ENCODE measurements at places on chromosomes 5 and 9.

DNA sequence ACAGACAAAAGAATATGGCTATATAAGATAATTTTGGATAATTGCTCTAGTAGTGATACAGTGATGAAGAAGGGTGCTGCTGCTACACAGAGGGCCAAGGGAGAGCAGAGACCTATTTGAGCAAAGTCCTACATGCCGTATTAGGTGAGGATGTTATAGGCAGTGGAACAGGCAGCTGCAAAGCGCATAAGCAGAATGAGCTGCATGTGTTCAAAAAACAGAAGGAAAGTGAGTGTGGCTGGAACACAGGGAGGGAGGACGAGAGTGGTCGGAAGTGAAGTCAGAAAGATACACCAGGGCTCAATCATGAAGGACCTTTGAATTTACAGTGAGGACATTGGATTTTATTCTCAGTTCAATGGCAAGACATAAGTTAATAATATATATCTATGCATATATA lies 35.4 kb downstream of the ITGA2 start:
- H3K4me1 ChIP-seq = no peaks in the 10 kb centered on the region
- H3K27ac ChIP-seq = no peak overlapping the region
- no peaks in the 10 kb centered on the region for H3K27me3 ChIP-seq
- H3K36me3 ChIP-seq = no peaks in the 10 kb centered on the region
- no peak for DNase-seq
- H3K4me3 ChIP-seq = no peak overlapping the region

DNA sequence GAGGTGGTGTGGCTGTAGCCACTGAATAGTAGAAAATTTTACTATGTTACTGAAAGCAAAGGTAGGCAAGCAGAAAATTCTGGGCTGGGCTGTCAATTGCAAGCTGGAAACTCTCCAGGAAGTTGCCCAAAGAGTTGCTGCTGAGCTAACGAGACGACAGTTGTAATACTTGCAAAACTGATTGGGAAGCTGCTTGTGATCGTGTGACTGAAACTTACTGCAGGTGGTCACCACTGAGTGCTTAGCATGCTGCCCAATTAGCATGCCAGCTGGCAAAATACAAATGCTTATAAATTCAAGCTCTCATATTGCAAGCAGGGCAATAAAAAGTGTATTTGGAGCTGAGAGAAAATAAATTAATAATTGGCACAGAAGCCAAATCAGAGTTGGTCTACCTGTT lies 758.5 kb upstream of the EDIL3 start:
- no peaks in the 10 kb centered on the region for H3K36me3 ChIP-seq
- no peak overlapping the region for H3K27ac ChIP-seq
- no peak overlapping the region for H3K4me3 ChIP-seq
- DNase-seq = no peak
- H3K27me3 ChIP-seq = no peaks in the 10 kb centered on the region
- H3K4me1 ChIP-seq = no peaks in the 10 kb centered on the region

- H3K27ac ChIP-seq = no peak overlapping the region
- DNase-seq = no peak
- peaks cover 10% of the 10 kb centered on the region for H3K4me1 ChIP-seq
- H3K36me3 ChIP-seq = peaks cover 2% of the 10 kb centered on the region
- no peak overlapping the region for H3K4me3 ChIP-seq
These were observed 12.6 kb upstream of the IL12B start for GRCh38 chr5:159342840-159343239.

DNA sequence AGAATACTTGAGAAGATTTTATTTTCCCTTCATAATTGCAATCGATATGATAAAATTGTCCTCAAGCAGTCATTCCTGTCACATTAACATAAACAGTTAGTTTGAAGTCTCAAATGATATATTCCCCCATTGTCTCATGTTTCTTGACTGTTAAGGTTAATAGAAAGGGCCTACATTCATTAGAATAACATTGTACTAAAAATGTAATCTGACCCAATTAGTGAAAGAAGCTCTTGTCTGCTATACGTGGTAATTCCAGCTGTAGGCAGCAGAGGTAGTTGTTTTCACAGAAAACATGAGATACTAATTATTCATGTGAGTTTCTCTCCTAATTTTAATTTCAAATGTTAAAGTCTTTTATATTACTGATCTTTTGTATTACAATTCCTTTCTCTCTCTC lies 25.9 kb upstream of the AP3B1 start:
- H3K27me3 ChIP-seq = no peaks in the 10 kb centered on the region
- DNase-seq = no peak
- peaks cover 1% of the 10 kb centered on the region for H3K36me3 ChIP-seq
- no peak overlapping the region for H3K4me3 ChIP-seq

DNA sequence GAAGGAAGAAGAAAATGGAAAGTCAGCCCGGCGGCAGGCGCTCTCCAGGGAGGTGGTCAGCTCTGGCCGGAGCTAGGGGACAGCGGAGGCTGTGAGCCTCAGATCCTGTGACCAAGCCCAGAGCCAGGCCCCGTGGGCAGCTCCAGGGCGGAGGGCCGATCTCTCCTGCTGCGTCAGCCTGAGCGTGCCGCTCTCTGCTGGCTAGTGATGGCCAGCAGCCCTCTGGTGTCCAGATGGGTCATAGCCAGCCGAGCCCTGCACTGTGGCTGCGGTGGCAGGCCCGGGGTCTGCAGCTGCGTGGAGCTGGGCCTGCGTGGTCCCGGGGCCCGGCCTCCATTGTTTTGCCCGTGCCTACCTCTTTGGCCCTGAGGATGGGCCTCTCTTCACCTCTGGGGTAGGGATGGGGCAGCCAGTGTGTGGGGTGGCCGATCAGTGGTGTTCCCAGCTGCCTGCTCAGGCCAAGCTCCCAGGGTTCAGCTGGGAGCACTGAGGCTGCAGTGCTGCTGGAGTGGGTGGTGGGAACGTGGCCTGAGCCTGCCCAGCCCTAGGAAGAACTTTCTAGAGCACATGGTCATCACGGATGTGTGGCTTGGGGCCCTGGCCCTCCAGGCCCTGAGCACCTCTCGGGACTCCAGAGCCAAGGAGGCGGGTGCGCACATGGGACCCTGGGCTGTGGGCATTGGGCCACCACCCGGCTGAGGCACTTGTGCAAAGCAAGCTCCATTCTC lies 17.1 kb upstream of the NRARP start:
- peaks cover 3% of the 10 kb centered on the region for H3K27me3 ChIP-seq
- peaks cover 16% of the 10 kb centered on the region for H3K4me1 ChIP-seq
- H3K27ac ChIP-seq = no peak overlapping the region
- no peaks in the 10 kb centered on the region for H3K36me3 ChIP-seq

DNA sequence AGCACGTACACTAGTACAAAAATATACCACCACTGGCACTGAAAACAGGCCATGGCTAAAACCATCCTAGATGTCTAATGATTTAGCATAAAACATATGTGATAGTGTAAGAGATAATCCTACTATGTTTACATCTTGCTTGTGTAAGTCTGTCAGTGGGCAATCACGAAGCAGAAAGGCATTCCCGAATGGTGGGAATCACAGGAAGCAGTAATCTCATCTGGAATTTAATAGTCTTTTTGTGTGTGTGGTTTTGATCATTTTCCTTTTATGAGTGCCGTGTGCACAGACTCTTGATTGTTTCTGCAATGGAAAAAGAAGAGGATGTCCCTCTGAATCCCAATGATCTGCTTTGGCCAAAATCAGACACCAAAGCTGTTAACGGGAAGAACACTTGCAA lies 200.5 kb downstream of the EBF1 start:
- H3K36me3 ChIP-seq = peaks cover 43% of the 10 kb centered on the region
- no peak for DNase-seq
- peaks cover 78% of the 10 kb centered on the region for H3K4me1 ChIP-seq
- no peak overlapping the region for H3K4me3 ChIP-seq
- peak overlapping the region; percentile 97 for H3K27ac ChIP-seq

DNA sequence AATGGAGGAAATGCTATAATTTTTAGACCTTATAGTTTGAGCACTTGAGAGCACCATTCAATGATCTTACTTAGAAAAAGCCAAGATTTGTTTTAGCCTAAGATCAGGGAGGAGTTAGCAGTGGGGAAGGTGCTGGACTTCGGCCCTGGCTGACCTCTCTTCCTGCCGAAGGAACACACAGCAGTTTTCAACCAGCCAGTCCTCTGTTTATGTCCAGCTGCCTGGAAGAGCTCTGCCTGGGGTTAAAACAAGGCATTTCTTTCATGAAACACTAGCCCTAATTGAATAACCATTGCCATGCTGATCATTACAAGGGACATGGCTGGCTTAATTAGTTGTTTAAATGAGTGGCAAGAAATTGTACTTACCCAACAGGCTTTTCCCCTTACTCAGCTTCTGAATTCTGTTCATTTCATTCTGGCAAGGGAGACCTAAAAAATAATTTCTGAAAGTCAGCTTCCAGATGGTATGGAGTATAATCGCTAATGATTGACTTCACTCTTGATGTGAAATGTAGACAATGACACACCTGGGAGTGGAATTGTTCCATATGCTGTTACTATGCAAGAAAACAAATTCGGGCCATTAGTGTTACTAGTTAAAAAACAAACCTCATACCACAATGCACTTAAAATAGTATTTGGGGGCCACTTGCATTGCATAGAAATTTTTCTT lies 514.2 kb downstream of the SPOCK1 start:
- H3K4me3 ChIP-seq = no peak overlapping the region
- no peak for DNase-seq
- no peaks in the 10 kb centered on the region for H3K36me3 ChIP-seq
- H3K4me1 ChIP-seq = no peaks in the 10 kb centered on the region
- no peak overlapping the region for H3K27ac ChIP-seq

- peaks cover 3% of the 10 kb centered on the region for H3K36me3 ChIP-seq
- peaks cover 66% of the 10 kb centered on the region for H3K27me3 ChIP-seq
- no peak for DNase-seq
- no peak overlapping the region for H3K4me3 ChIP-seq
These were observed 438 bp upstream of the PAPPA start for GRCh38 chr9:116152941-116153764.

GRCh38 chr9:121581786-121582600 lies 69.4 kb upstream of the DAB2IP start:
- H3K4me1 ChIP-seq = no peaks in the 10 kb centered on the region
- DNase-seq = no peak
- peaks cover 45% of the 10 kb centered on the region for H3K27me3 ChIP-seq
- H3K36me3 ChIP-seq = no peaks in the 10 kb centered on the region
- H3K27ac ChIP-seq = no peak overlapping the region

- H3K36me3 ChIP-seq = no peaks in the 10 kb centered on the region
- no peaks in the 10 kb centered on the region for H3K27me3 ChIP-seq
- DNase-seq = no peak
- H3K4me3 ChIP-seq = no peak overlapping the region
These were observed 9.9 kb upstream of the SPIN1 start for GRCh38 chr9:88378317-88378716.

GRCh38 chr5:56167519-56167918 lies 65.6 kb downstream of the ANKRD55 start:
- no peak for DNase-seq
- no peak overlapping the region for H3K4me3 ChIP-seq
- no peak overlapping the region for H3K27ac ChIP-seq
- H3K4me1 ChIP-seq = no peaks in the 10 kb centered on the region
- peaks cover 18% of the 10 kb centered on the region for H3K27me3 ChIP-seq
- peaks cover 2% of the 10 kb centered on the region for H3K36me3 ChIP-seq

All from stimulated activated naive B cell treated with anti-CD40 and anti-IgM and Interleukin-4, amounts not matched to agents 10 μg/mL and 1 μg/mL and 100 μg/mL, for 72 hours (primary cell).